ENCODE measurements at places on chromosomes 1 and 21.
A peak's percentile ranks its signal among the peaks of the same experiment; 100 is the strongest.

DNA sequence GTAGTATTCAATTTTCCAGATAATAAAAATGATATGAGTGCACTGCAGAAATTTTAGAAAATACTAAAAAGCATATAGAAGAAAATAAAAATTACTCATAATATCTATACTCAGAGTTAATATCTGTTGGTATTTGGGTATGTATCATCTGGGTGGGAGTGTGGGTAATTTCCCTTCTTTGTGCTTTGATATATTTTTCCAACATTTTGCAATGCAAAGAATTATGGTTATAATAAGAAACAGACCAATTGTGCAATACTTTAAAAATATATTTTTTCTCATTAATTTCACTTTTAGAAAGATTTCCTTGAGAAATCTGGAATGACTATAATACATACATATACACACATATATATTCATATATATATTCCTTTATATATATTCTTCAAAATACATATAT, 665.7 kb downstream of the ADGRL2 start:
- no peak overlapping the region for H3K27ac ChIP-seq
- H3K36me3 ChIP-seq = no peaks in the 10 kb centered on the region
- no peaks in the 10 kb centered on the region for H3K27me3 ChIP-seq
- no peak overlapping the region for H3K4me3 ChIP-seq
- DNase-seq = no peak

DNA sequence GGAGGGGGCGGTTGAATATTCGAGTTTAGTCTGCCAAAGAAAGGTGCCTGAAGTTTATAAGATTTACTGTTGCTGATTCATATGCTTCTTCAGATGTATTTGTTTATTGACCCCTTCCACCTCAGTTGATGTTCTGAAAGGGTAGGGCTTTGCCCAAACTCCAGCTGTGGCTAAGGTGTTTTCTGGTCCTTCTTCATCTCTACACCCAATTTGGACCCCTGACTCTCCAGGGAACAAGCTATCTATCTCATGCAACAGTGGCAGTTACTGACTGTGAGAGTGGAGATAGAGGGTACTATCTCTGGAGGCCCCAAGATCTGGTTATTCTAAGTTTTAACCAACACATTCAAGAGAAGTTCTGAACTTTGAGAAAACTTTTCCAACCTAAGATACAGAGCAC, 12.6 kb upstream of the ALG14 start:
- no peaks in the 10 kb centered on the region for H3K4me1 ChIP-seq
- no peaks in the 10 kb centered on the region for H3K36me3 ChIP-seq
- DNase-seq = no peak
- no peaks in the 10 kb centered on the region for H3K27me3 ChIP-seq
- no peak overlapping the region for H3K4me3 ChIP-seq

GRCh38 chr1:234871710-234872271, 256.8 kb downstream of the TOMM20 start:
- H3K4me3 ChIP-seq = no peak overlapping the region
- H3K36me3 ChIP-seq = no peaks in the 10 kb centered on the region
- H3K4me1 ChIP-seq = peaks cover under 1% of the 10 kb centered on the region
- no peak overlapping the region for H3K27ac ChIP-seq
- no peaks in the 10 kb centered on the region for H3K27me3 ChIP-seq

DNA sequence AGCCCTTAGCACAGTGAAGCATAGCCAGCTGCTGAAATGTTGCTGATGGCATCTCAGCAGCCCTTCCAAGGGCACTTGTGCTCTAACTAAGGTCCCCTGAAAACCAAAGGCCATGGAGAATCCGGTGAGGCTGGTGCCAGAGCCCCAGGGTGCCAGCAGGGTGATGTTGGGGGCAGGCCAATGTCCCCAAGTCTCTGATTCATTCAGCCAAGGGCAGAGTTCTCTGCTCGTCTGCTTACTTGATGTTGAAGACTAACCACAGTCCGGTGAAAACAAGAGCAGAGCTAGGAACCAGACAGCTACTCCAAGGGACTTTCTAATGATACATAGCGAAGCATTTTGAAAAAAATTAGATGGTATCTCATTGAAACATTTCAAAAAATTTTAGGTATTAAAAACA, 149.8 kb downstream of the ZZZ3 start:
- H3K4me1 ChIP-seq = peaks cover 14% of the 10 kb centered on the region
- no peaks in the 10 kb centered on the region for H3K27me3 ChIP-seq
- DNase-seq = no peak

DNA sequence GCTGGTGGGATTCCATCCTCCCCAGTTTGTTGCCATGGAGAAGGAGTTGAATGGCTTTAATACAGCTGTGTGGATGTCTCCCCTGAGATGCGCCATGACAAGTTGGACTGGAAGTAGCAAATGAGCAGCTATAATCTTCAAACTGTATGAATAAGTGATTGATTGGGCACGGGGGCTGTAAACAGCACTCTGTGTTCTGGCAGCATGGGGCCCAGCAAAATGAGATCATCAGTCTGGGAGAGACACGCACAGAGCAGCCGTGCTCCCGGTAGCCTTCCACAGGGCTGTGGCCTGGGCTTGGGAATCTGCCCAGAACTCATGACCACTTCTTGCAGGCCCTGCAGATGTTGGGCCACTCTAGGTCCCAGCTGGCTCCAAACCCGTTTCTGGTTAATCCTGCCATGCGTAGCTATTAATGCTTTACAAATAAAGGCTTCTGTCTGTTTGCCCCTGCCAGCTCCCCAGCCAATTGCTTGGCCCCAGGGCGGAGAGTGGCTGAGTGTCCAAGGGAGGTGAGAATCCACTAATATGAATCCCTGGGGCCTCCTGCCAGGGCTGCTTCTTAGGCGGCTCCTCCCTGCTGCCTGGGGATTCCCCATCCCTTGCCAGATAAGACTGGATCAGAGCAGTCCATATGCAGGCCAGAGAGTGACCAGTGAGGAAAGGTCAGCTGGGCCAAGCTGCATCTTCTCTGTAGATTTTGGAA, 642.9 kb downstream of the AJAP1 start:
- H3K27ac ChIP-seq = no peak overlapping the region

GRCh38 chr1:150548632-150549495, at the start of gene ADAMTSL4:
Gene ADAMTSL4 (plus strand): TSS chr1:150549408. CDS start chr1:150552289, 2,881 bp downstream.
- H3K27ac ChIP-seq = peak within 1 kb of the TSS; percentile 78
- H3K36me3 ChIP-seq = peaks cover 41% of the 10 kb centered on the region
- peak; percentile 80 for DNase-seq
- peaks cover 28% of the 10 kb centered on the region for H3K4me1 ChIP-seq
- H3K27me3 ChIP-seq = no peaks in the 10 kb centered on the region
- peak within 1 kb of the TSS; percentile 81 for H3K4me3 ChIP-seq

All from MCF 10A (cell line).